ENCODE measurements at places on chromosomes 5 and 9. TPM values are rescaled to one million over a fixed set of nuclear protein-coding genes. Genes with fewer than 3 reads are reported as not detected.

CBY3 gene
- not detected for total RNA-seq

DBH gene
- total RNA-seq: not detected

FAM163B gene
- not detected for total RNA-seq

SAPCD2 gene
- 3.0 TPM for total RNA-seq

COL15A1 gene
- total RNA-seq: 15.3 TPM

MYO10 gene
- 92.1 TPM for total RNA-seq

TRIM14 gene
- 52.4 TPM for total RNA-seq

SPINK5 gene
- total RNA-seq: 5.2 TPM

ZNF483 gene
- 2.8 TPM for total RNA-seq

DNA sequence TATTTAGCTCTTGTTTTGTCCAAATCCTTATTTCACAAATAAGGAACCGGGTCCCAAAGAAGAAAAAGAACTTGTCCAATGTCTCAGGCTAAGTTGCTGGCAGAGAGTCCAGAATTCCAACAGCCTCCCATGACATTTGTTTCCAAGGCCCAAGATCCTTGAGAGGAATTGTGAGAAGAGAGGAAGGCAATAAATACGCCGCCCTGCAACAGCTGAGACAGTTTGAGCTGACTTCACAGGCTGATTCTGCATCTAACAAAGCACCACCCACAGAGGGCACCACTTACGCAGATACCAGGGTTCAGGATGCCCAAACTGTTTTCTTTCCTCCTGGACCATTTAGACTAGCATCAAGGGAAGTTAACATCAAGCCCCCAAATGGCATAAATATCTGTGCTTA lies 211.3 kb downstream of the FAM114A2 start:
- H3K4me3 ChIP-seq: no peak overlapping the region
- no peaks in the 10 kb centered on the region for H3K27me3 ChIP-seq
- no peaks in the 10 kb centered on the region for H3K36me3 ChIP-seq
- no peak for DNase-seq
- H3K27ac ChIP-seq: no peak overlapping the region
- H3K4me1 ChIP-seq: no peaks in the 10 kb centered on the region

- H3K36me3 ChIP-seq: no peaks in the 10 kb centered on the region
- no peaks in the 10 kb centered on the region for H3K27me3 ChIP-seq
- H3K27ac ChIP-seq: peak overlapping the region; percentile 86
Observed at GRCh38 chr9:35920051-35920620, 10.8 kb downstream of the SPAAR start.

DNA sequence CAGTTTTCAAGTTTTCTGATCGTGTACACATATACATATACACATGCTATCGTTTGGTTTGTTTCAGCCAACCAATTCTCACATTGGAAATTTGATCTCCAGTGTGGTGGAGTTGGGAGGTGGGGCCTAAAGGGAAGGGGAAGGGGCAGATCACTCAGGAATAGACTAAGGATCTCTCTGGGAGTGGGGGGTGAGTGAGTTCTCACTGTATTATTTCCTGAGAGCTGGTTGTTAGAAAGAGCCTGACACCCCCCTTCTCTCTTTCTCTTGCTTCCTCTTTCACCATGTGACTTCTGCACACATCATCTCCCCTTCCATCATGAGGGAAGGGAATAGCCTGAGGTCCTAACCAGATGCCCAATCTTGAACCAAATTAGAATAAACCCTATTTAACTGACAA lies 551.7 kb downstream of the MAT2B start:
- H3K36me3 ChIP-seq: no peaks in the 10 kb centered on the region
- H3K27me3 ChIP-seq: no peaks in the 10 kb centered on the region
- no peaks in the 10 kb centered on the region for H3K4me1 ChIP-seq
- no peak overlapping the region for H3K27ac ChIP-seq
- DNase-seq: no peak
- H3K4me3 ChIP-seq: no peak overlapping the region

DNA sequence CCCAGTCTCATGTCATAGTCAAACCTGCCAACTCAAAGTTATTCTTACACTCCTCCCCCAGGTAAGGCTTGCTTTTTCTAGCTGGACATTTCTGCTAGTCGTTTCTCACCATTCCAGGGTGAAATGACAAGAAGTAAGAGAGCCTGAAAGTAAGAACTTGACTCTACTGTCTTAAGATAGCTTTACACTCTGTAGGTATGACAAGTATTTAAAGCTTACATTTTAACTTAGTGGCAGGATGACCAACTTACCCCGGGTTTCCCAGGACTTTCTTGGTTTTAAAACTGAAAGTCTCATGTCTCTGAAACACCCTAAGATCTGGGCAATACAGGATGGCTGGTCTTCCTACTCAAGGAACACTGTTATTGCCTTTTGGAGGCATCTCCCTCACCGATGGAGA lies 67.5 kb upstream of the PIK3R1 start:
- DNase-seq: no peak
- H3K4me1 ChIP-seq: no peaks in the 10 kb centered on the region
- H3K4me3 ChIP-seq: no peak overlapping the region
- H3K27ac ChIP-seq: no peak overlapping the region

- H3K4me3 ChIP-seq: no peak overlapping the region
- H3K27ac ChIP-seq: peak overlapping the region; percentile 94
- H3K27me3 ChIP-seq: no peaks in the 10 kb centered on the region
Observed at GRCh38 chr9:127968700-127969383, 11.9 kb downstream of the EEIG1 start.

DNA sequence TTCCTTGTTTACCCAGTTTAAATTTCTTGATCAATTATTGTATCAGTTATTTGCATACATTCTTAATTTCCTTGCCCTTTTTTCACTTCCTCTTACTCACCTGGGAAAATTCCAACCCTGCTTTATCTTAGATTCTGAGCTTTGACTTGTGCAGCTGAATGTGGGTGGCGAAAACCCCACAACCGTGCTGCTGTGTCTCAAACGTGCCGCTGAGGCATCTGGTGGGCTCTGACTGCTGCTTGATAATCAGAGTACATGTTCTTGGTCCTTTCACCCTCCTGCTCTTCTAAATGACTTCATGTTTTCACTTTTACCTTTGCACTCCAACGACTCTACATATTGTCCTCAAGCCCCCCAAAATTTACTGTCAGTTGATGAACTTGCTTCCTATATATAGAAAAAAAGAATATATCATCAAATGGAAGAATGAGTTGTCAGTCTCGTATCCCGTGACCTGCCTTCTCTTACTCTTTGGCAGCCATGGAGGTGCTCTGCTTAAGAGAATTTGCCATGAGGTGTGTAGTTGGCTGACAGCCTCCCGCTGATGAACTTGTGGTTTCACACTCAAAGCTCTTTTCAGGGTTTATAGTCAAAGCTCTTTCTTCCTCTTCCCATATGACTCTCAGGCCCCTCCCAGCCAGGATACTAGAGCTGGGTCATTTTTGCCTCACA lies 14.0 kb upstream of the JAK2 start:
- no peaks in the 10 kb centered on the region for H3K36me3 ChIP-seq
- H3K27ac ChIP-seq: no peak overlapping the region
- no peaks in the 10 kb centered on the region for H3K27me3 ChIP-seq
- no peak overlapping the region for H3K4me3 ChIP-seq
- no peaks in the 10 kb centered on the region for H3K4me1 ChIP-seq

DNA sequence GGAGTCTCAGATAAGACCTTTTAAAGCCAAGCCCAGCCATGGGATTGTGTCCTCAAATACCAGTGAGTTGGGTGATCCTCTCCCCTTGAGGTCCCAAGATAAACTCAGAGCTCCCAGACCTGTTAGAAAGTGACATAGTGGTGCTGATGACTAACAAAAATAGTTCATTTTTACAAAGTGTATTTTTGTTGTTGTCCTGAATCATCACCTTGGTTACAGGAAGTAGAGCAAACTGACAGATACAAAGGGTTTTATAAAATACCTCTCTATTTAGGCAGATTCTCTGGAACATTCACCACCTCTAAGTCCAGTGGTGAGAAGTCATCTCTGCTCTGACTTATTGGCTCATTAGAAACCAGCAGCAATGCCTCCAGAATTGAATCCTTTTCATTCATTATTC lies 259.3 kb downstream of the CEMIP2 start:
- no peaks in the 10 kb centered on the region for H3K27me3 ChIP-seq
- no peaks in the 10 kb centered on the region for H3K36me3 ChIP-seq
- no peak overlapping the region for H3K4me3 ChIP-seq
- H3K4me1 ChIP-seq: peaks cover 18% of the 10 kb centered on the region
- no peak overlapping the region for H3K27ac ChIP-seq

GRCh38 chr9:5834214-5834613 lies 1.3 kb upstream of the ERMP1 start:
- H3K27ac ChIP-seq: no peak overlapping the region
- no peaks in the 10 kb centered on the region for H3K36me3 ChIP-seq
- H3K4me3 ChIP-seq: no peak overlapping the region

GRCh38 chr5:147673266-147673665 lies 109.3 kb downstream of the JAKMIP2 start:
- H3K27me3 ChIP-seq: no peaks in the 10 kb centered on the region
- DNase-seq: no peak
- H3K36me3 ChIP-seq: no peaks in the 10 kb centered on the region
- no peak overlapping the region for H3K4me3 ChIP-seq
- H3K4me1 ChIP-seq: no peaks in the 10 kb centered on the region

- H3K27me3 ChIP-seq: no peaks in the 10 kb centered on the region
- no peak overlapping the region for H3K4me3 ChIP-seq
- H3K36me3 ChIP-seq: no peaks in the 10 kb centered on the region
- DNase-seq: no peak
- no peaks in the 10 kb centered on the region for H3K4me1 ChIP-seq
Observed at GRCh38 chr5:171592076-171592475, 172.6 kb downstream of the FGF18 start.

- peaks cover 92% of the 10 kb centered on the region for H3K27me3 ChIP-seq
- no peaks in the 10 kb centered on the region for H3K36me3 ChIP-seq
- H3K4me3 ChIP-seq: no peak overlapping the region
- no peaks in the 10 kb centered on the region for H3K4me1 ChIP-seq
- DNase-seq: no peak
Observed at GRCh38 chr9:97840521-97840920, 12.5 kb upstream of the FOXE1 start.

DNA sequence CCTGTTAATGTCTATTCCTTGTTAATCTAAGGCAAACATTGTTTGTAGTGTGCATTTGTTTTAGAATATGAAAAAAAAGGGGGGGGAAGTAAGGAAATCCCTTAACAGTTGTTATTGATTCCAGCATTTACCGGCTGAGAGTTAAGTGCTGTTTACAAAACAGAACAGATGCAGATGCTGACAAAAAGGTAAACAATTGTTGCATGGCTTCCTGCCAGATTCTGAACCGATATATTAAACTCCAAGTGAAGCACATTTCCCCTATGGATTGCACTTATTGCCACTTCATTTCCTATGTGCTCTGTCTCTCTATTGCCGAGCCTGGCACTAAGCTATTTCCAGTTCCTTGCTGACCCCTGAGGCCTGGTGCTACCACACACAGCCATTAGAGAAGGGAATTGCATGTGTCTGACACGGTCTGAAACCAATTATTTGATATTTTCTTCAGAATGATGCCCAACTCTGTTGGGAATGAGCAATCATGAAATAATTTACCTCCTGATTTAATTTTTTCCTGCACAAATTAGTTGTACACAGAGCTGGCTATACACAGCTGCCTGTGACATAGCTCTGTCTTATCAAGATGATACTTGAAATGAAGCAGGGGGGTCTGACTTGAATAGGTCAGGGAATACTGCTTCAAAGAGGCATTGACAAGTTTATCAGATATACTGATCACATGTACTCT lies 109.8 kb downstream of the KIAA0825 start:
- H3K27ac ChIP-seq: no peak overlapping the region
- no peaks in the 10 kb centered on the region for H3K27me3 ChIP-seq
- no peaks in the 10 kb centered on the region for H3K36me3 ChIP-seq
- no peak for DNase-seq
- no peak overlapping the region for H3K4me3 ChIP-seq

DNA sequence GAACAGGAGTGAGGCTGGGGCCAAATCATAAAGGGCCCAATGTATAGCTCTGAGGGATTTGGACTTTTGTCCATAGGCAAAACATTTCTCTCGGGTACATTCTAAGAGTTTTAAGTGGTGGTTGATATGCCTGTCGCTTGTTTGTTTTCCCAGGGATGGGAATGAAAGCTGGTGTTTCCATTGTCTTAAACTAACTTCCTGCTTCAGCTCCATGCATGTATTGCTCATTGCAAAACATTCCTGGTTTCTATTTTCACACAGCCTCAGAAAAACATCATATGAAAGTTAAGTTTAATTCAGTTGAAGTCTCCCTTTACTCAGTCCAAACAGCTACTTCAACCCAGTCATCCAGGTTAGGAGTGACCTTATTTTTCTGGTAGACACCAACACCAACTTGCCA lies 235.0 kb downstream of the ACTL7B start:
- H3K4me1 ChIP-seq: no peaks in the 10 kb centered on the region
- no peak overlapping the region for H3K4me3 ChIP-seq
- no peaks in the 10 kb centered on the region for H3K36me3 ChIP-seq
- no peak for DNase-seq

DNA sequence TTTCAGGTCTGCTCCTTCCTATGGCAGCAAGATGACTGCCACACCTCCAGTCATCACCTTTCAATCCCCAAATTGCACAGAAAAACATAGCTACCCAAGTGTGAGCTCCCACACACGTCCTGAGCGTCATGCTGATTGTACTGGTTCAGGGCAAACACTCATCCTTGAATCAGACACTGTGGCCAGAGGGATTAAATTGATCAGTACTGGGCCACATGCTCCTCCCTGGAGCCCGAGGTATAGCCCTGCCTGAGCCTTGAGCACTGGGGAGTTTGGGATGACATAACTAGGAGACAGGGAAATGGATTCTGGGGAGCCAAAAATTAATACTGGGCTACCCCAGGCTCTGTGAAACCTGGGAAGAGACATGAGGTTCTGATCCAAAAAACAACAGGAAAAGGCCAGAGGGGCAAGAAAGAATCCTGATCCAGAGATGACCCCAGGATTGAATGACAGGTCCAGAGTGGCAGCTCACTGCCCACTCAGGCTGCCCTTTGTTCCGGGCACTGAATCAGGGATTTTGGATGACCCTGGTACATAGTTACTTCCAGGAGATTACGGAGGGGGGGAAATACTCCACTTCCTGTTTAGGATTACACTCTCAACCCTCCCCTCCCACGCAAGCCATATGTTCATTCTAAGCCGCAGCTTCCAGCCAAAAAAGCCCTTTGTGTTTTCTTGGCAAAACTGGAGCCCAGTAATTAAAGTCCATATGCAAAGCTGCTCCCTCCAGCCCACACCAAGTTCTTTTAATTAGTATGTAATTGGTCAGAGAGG lies 141.6 kb upstream of the SPRY4 start:
- H3K27me3 ChIP-seq: no peaks in the 10 kb centered on the region
- peak overlapping the region; percentile 5 for H3K27ac ChIP-seq

DNA sequence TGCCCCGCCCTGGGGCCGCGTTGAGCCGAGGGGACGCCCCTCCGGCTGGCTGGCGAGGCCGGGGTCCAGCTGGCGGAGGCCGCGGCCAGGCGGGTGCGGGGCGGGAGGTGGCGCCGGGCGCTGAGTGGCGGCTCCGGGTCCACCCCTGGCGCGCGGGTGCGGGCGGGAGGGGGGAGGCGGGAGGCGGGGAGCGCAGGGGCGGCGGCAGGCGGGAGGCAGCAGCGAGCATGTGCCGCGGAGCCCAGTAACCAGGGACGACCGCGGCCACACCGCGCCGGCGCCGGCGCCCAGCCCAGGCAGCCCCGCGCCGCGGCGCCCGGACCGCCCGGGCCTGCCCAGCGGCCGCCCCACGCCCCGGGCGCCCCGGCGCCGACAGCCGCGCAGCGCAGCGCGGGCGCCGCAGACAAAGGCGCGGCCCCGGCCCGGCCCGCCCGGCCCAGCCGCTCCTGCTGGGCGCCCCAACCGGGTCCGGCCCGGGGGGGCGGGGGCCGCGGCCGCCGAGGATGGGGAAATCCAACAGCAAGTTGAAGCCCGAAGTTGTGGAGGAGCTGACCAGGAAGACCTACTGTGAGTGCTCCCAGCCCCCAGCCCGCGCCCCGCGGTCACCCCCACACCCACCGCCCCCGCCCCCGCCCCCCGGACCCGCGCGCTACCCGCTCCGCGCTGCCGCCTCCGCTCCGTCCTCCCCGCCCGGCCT lies at the start of gene NCS1:
NCS1 (plus strand) TSS at position 244 of the 697 bp plus-strand sequence; CDS start at position 504, 260 bp downstream.
- H3K4me3 ChIP-seq: peak within 1 kb of the TSS; percentile 26
- peaks cover 31% of the 10 kb centered on the region for H3K27me3 ChIP-seq
- H3K27ac ChIP-seq: peak within 1 kb of the TSS; percentile 80
- peak; percentile 74 for DNase-seq
- H3K4me1 ChIP-seq: no peaks in the 10 kb centered on the region
- H3K36me3 ChIP-seq: no peaks in the 10 kb centered on the region

Measured in transverse colon (tissue), 4 donors.